H7 (cell line): ENCODE measurements at places on chromosomes 2 and 18. TPM values are rescaled to one million over a fixed set of nuclear protein-coding genes. Genes with fewer than 3 reads are reported as not detected.

LYG2 gene
- not detected in 2 replicates for total RNA-seq

DNA sequence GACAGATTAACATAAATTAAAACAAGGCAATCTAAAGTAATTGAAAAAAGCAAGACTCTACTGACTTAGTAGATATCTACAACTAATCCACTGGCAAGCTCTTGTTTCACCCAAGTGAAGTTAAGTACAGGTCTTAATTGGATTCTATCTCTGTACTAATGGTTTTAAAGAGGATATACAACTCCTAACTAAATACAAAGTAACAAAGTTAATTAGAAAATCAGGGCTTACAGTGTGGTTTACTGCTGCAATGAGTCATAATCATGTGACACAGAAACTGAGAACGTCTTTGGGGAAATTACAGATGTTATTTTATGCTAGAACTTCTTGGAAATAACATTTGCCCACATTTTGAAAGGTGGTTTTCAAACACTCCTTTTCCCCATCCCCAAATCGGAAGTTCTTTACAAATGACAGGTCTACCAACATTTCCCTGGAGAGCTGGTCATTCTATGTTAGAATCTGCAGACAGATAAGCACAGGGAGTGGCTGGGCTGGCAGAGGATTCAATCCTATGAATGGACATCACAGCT lies 245.3 kb downstream of the STK39 start:
- DNase-seq: no peak

DNA sequence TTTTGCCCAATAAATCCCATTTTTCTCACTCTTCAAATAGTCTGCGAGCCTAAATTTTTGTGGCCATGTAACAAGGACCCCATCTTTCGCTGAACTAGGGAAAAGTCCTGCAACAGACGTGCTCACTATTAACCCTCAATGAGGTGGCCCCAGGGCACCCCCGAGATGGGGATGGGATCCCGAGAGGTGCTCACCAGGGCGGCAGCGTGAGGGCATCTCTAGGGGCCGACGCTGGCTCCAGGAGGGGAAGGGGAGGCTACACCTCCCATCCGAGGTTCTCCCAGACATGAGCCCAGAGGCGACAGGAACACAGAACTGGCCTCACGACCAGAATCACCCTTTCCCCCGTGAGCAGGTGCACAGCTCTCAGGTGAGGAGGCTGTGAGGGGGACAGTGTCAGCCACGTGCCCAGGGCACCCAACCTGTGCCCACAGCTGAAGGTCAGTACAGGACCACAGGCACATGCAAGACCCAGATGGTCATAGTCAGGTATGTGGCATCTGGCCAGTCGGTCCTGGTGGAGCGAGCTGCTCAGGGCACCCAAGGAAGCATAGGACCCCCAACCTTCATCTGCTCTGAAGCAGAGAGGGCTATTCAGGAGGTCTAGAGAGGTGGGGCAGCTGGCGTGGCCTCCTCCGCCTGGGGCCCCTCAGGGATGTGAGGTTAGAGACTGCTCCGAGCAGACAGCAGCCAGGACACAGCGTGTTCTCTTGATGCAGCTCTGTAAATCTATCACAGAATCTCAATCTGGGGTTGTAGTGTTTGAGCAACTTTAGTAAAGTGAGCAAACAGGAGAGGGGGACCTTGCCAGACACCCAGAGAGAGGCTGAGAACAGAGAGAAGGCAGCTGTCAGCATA lies 62.8 kb downstream of the PXDN start:
- DNase-seq: no peak

DNA sequence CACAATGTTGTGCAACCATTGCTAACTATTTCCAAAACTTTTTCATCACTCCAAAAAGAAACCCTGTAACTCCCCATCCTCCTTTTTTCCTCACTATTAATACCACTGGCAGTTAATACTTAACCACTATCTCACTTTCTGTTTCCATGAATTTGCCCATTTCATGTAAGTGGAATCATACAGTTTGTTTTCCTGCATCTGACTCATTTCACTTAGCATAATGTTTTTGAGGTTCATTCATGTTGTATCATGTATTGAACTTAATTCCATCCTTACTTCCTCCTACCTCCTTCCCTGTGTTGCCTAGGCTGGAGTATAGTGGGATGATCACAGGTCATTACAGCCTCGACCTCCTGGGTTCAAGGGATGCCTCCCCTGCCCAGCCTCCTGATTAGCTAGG lies 68.3 kb downstream of the FAM117B start:
- no peak for DNase-seq

DNA sequence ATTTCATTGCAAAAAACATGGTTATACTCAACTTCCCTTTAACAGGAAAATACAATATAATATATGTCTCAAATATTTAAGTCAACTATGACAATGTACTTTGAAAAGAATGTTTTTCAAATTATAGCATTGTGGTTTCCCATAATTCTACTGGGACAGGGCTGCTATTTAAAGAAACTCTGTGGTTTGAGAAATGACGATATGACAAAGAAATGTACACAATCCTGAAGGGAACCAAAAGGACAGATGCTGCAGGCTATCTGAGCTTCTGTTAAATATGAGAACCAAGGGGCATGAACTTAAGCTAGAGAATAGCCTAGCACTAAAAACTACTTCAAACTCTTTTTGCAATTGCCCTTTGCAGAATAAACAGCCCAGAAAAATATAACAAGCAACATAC lies 415.9 kb downstream of the GRB14 start:
- no peak for DNase-seq
